Psoas muscle (tissue), 8 donors: ENCODE measurements at places on chromosomes 6 and 20. TPM values are rescaled to one million over a fixed set of nuclear protein-coding genes. Genes with fewer than 3 reads are reported as not detected.

GRCh38 chr20:43016257-43016656 is 173.4 kb downstream of the PTPRT start:
- no peaks in the 10 kb centered on the region for H3K36me3 ChIP-seq
- H3K27ac ChIP-seq, result no peak overlapping the region
- H3K4me3 ChIP-seq, result no peak overlapping the region
- no peaks in the 10 kb centered on the region for H3K4me1 ChIP-seq
- no peak for DNase-seq
- H3K27me3 ChIP-seq, result no peaks in the 10 kb centered on the region

- H3K4me1 ChIP-seq, result no peaks in the 10 kb centered on the region
- H3K4me3 ChIP-seq, result no peak overlapping the region
- no peak for DNase-seq
Measured at GRCh38 chr20:48051794-48052474, 266.7 kb upstream of the SULF2 start.

DNA sequence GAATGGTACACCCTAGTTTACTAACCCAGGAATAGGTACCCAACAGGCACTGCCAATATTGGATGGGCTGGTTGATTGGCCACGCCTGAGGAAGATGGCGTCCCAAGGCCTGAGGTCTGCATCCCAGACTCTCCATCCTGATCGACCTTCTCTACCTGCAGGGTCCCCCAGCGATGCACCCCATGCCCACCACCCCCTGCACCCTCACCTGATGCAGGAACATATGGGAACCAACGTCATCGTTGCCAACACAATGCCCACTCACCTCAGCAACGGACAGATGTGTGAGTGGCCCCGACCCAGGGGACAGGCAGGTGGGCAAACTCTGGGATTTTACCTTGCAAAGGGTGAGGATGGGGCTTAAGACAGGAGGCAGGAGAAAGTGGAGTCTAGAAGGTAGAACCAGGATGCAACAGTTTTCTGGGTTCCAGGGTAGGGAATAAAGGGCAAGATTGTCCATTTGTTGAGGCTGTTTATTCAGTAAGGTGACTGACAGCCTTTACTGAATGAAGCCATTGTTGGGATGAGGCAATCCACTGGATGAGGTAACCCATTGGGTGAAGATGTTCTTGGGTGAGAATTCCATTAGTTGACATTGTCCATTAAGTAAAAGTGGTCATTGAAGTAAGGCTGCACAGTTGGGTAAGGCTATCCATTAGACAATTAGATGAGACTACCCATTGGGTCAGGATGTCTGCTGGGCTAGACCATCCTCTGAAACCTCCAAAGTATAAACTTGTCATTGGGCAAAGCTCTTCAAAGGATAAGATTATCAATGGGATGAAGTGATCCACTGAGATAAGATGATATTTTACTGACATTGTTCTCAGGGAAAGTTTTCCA is 47.3 kb upstream of the TTPAL start:
- no peak for DNase-seq
- H3K36me3 ChIP-seq, result no peaks in the 10 kb centered on the region
- no peaks in the 10 kb centered on the region for H3K4me1 ChIP-seq
- peaks cover 6% of the 10 kb centered on the region for H3K27me3 ChIP-seq
- no peak overlapping the region for H3K4me3 ChIP-seq

The CCN5 gene
- total RNA-seq, result 4.2 TPM

The ZNF133 gene
- 9.7 TPM for total RNA-seq

- no peaks in the 10 kb centered on the region for H3K4me1 ChIP-seq
- H3K4me3 ChIP-seq, result no peak overlapping the region
- H3K27me3 ChIP-seq, result no peaks in the 10 kb centered on the region
- DNase-seq, result no peak
- H3K36me3 ChIP-seq, result no peaks in the 10 kb centered on the region
Measured at GRCh38 chr20:6277661-6278240, 154.9 kb upstream of the FERMT1 start.

GRCh38 chr6:36422714-36423100 is 19.9 kb downstream of the PXT1 start:
- no peak for DNase-seq
- H3K4me1 ChIP-seq, result peaks cover 12% of the 10 kb centered on the region

GRCh38 chr6:70285201-70285600 is 17.7 kb downstream of the COL9A1 start:
- no peaks in the 10 kb centered on the region for H3K4me1 ChIP-seq
- no peak overlapping the region for H3K27ac ChIP-seq
- H3K4me3 ChIP-seq, result no peak overlapping the region
- peaks cover 2% of the 10 kb centered on the region for H3K27me3 ChIP-seq
- H3K36me3 ChIP-seq, result no peaks in the 10 kb centered on the region
- DNase-seq, result no peak

DNA sequence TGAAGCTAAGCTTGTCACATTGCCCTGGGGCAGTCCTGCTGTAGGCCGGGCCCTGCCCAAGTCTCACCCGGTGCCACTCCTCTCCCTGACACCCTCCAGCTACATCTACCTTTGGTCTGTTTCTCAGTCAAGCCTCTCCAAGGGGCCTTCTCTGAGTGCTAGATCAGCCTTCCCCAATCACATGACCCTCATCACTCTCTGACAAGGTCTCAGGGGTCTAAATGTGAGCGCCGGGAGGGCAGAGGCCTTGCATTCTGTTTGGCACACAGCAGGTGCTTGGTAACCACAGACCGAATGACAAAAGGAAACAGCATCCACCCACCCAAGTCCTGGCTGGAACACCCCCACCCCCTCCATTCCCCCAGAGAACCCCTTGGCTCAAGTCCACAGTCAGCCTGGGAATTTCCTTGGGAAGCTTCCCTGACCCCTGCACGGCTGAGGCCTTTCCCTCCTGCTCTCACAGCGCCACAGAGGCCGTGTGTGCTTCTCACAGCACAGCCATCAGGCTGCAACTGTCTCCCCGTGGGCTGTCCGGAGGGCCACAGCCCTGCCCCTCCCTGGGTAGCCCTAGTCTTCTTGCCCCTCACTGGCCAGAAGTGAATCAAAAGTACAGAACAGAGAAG is 32.9 kb downstream of the PKIG start:
- DNase-seq, result peak; percentile 34
- H3K4me1 ChIP-seq, result peaks cover 43% of the 10 kb centered on the region
- no peak overlapping the region for H3K4me3 ChIP-seq

DNA sequence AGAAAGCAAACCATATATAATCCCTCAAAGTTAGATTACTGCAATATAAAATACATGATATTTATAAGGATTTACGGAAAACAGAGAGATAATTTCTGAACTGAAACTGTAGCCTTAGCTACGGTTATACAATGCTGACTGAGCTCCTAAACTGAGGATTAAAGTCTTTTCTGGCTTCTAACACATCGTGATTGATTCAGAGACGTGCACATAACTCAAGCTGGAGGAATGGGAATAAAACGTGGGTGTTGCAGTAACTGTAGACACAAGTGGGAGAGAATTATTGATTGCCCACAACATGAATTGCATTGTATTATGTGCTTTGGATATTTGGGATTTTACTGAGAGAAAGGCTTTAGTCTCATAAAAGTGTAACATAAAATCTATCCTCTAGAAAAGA is 418.0 kb upstream of the OPRM1 start:
- no peaks in the 10 kb centered on the region for H3K27me3 ChIP-seq
- no peak overlapping the region for H3K27ac ChIP-seq
- H3K4me3 ChIP-seq, result no peak overlapping the region
- no peaks in the 10 kb centered on the region for H3K4me1 ChIP-seq
- no peak for DNase-seq

DNA sequence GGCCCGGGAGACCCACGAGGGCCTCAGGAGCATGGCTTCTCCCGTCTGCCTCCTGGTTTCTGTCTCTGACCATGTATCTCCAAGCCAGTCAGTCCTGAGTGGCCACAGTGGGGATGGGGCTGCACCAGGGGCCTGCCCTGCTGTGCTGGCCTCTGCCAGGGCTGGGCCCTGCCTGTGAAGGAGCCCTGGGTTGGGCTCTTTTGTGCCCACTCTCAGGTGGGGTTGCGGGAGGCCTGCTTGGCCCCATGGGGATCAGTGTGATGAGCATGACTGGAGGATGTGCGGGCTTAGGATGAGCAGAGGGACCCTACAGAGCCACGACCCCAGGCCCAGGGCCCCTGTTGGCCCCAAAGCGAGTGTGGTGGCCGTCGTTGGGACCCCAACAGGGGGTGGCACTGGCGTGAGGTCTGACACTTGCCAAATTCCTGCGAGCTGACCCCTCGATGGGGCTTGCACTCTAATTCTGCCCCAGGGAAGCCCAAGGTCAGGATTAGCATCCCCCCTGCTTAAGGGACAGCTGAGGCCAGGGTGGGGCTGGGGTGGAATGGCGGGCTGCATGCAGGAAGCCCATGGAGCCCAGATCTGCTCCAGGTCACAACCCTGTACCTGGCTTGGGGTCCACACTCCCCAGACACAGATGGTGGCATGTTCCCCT is 90.0 kb upstream of the BHLHE23 start:
- no peaks in the 10 kb centered on the region for H3K36me3 ChIP-seq
- H3K4me3 ChIP-seq, result no peak overlapping the region
- DNase-seq, result peak; percentile 29
- H3K4me1 ChIP-seq, result no peaks in the 10 kb centered on the region

GRCh38 chr6:99348288-99349170 is 945 bp downstream of the FAXC start:
- peak overlapping the region; percentile 77 for H3K4me3 ChIP-seq
- no peak overlapping the region for H3K27ac ChIP-seq
- peaks cover 8% of the 10 kb centered on the region for H3K27me3 ChIP-seq
- H3K36me3 ChIP-seq, result no peaks in the 10 kb centered on the region
- H3K4me1 ChIP-seq, result peaks cover 5% of the 10 kb centered on the region

DNA sequence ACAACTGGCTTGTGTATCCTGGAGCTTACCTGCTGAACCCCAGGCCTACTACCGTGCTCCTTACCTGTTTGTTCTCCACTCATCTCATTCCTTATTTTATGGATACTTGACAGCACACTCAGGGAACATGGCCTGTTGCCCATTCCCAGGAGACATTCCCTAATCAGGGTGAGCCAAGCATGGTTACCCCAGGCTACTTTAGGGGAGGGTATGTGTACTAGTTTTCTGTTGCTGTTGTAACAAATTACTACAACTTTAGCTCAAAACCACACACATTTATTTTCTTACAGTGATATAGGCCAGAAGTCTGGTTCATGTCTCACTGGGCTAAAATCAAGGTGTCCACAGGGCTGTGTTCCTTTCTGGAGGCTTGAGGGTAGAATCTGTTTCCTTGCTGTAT is 15.0 kb upstream of the TRAM2 start:
- H3K4me1 ChIP-seq, result peaks cover 9% of the 10 kb centered on the region
- no peaks in the 10 kb centered on the region for H3K36me3 ChIP-seq
- no peak for DNase-seq
- no peaks in the 10 kb centered on the region for H3K27me3 ChIP-seq
- no peak overlapping the region for H3K27ac ChIP-seq
- H3K4me3 ChIP-seq, result no peak overlapping the region

- no peak overlapping the region for H3K4me3 ChIP-seq
- DNase-seq, result no peak
- H3K4me1 ChIP-seq, result no peaks in the 10 kb centered on the region
- no peaks in the 10 kb centered on the region for H3K36me3 ChIP-seq
- no peak overlapping the region for H3K27ac ChIP-seq
- H3K27me3 ChIP-seq, result no peaks in the 10 kb centered on the region
Measured at GRCh38 chr6:83824388-83824801, 28.8 kb upstream of the RIPPLY2 start.

The GLYATL3 gene
- total RNA-seq, result not detected

The COX4I2 gene
- 3.5 TPM for total RNA-seq

GRCh38 chr6:162108041-162108440 is 619.5 kb downstream of the PRKN start:
- no peak for DNase-seq
- H3K4me3 ChIP-seq, result no peak overlapping the region
- no peaks in the 10 kb centered on the region for H3K36me3 ChIP-seq
- H3K27me3 ChIP-seq, result no peaks in the 10 kb centered on the region
- peaks cover 6% of the 10 kb centered on the region for H3K4me1 ChIP-seq

DNA sequence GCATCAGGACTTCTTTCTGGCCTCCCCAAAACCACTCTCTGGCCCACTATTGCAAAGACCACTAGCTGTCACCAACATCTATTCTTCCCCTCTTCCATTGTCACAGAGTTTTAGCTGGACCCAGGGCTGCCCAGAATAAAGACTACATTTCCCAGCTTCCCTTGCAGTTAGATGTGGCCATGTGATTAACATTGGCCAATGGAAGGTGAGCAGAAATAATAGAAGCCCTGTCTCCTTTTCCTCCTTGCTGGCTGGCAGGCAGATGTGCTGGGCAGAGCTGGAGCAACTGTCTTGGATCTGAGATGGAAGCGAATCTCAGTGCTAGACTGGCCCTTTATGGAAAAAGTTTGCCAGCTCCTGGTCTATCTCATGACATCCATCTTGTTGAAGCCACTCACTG is 97.0 kb downstream of the KCNB1 start:
- no peak overlapping the region for H3K4me3 ChIP-seq
- peaks cover 26% of the 10 kb centered on the region for H3K4me1 ChIP-seq
- no peaks in the 10 kb centered on the region for H3K27me3 ChIP-seq
- no peak for DNase-seq
- no peaks in the 10 kb centered on the region for H3K36me3 ChIP-seq

The SSTR4 gene
- total RNA-seq, result not detected

GRCh38 chr6:151709329-151709728 is 98.2 kb upstream of the ESR1 start:
- no peak for DNase-seq
- H3K36me3 ChIP-seq, result no peaks in the 10 kb centered on the region
- H3K27me3 ChIP-seq, result no peaks in the 10 kb centered on the region

The VGLL2 gene
- 108 TPM for total RNA-seq

DNA sequence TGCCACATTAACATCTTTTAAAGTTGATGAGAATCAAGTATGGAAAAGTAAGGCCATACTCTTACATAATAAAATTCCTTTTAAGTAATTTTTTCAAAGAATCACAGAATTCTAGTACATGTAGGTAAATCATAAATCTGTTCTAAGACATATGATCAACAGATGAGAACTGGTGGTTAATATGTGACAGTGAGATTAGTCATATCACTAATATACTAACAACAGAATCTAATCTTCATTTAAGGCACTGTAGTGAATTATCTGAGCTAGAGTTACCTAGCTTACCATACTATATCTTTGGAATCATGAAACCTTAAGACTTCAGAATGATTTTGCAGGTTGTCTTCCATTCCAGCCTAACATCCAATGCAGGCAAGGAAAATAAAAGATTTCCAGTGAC is 11.6 kb downstream of the PLN start:
- H3K4me3 ChIP-seq, result no peak overlapping the region
- H3K36me3 ChIP-seq, result no peaks in the 10 kb centered on the region

The MAS1 gene
- total RNA-seq, result not detected

DNA sequence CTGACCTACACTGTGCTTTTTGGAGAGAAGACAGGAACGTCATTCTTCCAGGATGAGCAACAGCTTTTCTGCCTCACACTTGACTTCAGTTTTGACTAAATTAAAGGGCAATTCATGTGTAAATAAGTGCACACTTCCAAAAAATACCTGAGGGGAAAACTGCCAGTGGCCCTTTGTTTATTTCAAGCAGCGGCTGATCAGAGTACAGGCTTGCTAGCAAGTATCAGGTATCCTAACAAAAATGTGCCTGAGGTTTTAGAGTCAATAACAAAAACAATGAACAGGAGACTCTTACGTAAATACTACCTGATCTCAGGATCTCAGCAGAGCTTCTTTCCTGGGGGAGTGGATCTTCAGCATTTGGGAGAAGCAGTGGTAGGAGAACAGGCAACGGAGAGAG is 12.4 kb downstream of the LY86 start:
- no peak overlapping the region for H3K4me3 ChIP-seq
- DNase-seq, result no peak
- H3K4me1 ChIP-seq, result no peaks in the 10 kb centered on the region
- no peaks in the 10 kb centered on the region for H3K27me3 ChIP-seq

The APMAP gene
- 19.9 TPM for total RNA-seq

GRCh38 chr20:4070323-4071177 is 55.2 kb upstream of the RNF24 start:
- no peak overlapping the region for H3K27ac ChIP-seq
- H3K4me1 ChIP-seq, result no peaks in the 10 kb centered on the region
- H3K27me3 ChIP-seq, result no peaks in the 10 kb centered on the region
- no peak for DNase-seq
- no peaks in the 10 kb centered on the region for H3K36me3 ChIP-seq
- H3K4me3 ChIP-seq, result no peak overlapping the region
